Adipose tissue (tissue), 3 donors: ENCODE measurements at places on chromosomes 1 and 21. TPM values are rescaled to one million over a fixed set of nuclear protein-coding genes. Genes with fewer than 3 reads are reported as not detected.

The CA6 gene
- not detected for polyA plus RNA-seq

The NCMAP gene
- 0.30 TPM for polyA plus RNA-seq

The USF1 gene
- polyA plus RNA-seq, result 47.2 TPM

The ASTN1 gene
- polyA plus RNA-seq, result not detected
